ENCODE measurements at places on chromosomes 5 and 9.
A peak's percentile ranks its signal among the peaks of the same experiment; 100 is the strongest.

GRCh38 chr9:89810431-89810830 is 205.6 kb downstream of the GADD45G start:
- no peak for DNase-seq

- DNase-seq = no peak
Measured at GRCh38 chr9:99895510-99895909, 10.9 kb upstream of the STX17 start.

DNA sequence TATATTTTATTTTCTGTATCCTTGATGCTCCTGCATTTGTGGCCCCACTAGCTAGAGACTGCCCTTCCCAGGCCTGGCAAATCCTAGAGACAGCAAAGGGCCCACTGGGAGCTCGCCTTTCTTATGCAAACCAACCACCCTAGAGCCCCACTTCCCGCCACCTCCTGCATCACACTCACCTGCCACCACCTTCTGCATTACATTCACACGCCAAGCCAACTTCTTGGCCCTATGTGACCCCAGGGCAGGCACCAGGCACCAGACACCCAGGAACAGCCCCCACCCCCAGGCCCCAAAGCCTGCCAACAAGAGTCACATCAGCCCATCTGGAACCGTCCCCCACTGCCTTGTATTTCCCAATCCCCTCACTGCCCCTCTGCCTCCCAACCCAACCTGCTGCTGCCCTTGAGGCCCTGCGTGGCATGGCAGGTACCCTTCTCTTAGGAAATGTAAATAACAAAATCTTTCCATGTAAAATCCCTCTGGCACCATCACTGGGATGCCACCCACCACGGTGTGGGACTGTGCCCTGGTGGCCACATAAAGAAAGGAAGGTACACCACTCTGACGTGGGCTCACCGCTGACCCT is 22.0 kb downstream of the ROR2 start:
- DNase-seq = no peak

DNA sequence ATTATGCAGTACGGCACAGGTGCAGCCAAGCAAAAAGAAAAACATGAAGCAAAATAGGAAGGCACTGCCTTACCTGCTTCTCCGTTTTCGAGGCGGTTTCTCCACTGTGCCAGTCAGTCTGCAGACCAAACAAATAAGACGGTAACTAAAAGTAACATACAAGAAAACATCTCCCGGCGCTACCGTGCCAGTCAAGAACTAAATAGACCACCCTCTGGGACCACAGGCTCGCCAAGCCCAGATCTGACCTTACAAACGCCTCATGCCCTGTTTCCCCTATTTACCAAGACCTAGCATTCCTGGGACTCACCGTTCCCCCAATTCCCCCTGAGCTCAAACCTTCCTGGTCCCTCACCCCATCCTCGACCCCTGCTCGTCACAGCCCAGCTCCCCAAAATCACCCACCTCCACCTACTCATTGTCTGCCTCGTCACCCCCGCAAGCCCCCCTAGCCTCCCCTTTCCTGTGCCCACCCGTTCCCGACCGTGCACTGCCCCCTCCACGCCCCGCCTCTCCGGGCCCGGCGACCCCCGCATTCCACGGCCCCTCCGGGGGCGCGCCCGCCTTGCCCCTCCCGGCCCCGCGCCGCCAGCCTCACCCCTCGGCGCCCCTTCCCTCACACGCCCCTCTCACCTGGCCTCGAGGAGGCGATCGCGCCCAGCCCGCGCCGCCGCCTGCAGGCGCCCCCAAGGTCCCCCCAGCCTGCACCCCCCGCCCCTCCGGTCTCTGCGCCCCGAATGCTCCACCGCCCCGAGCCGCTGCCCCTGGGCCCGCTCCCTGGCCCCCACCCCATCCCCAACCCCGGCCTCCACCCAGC is 560 bp downstream of the SCAI start:
- peak; percentile 11 for DNase-seq

- DNase-seq = peak; percentile 83
Measured at GRCh38 chr5:177500685-177501522, 3.5 kb upstream of the PDLIM7 start.

- no peak for DNase-seq
Measured at GRCh38 chr9:133264235-133264764, 10.7 kb downstream of the ABO start.

DNA sequence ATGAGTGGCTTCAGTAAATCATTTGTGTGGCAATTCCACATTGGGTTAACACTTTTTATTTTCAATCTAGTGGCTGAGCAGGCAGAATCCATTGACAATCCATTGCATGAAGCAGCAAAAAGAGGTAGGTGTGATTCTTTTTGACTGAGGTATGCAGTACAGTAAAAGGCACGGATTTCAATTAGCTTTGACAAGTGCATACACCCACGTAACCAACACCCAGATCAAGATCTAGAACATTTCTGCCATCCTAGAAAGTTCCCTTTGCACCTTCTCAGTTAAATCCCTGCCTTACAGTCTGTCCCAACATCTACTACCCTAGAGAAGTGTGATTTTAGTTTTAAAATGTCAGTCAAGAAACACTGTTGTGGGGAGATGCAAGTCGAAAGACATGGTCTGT is 43.4 kb downstream of the OSTF1 start:
- DNase-seq = no peak

GRCh38 chr5:95801532-95801931 is 21.0 kb downstream of the GLRX start:
- DNase-seq = no peak

- no peak for DNase-seq
Measured at GRCh38 chr9:77975036-77975435, 56.6 kb downstream of the GNAQ start.

- DNase-seq = no peak
Measured at GRCh38 chr9:84709056-84709455, 39.5 kb downstream of the NTRK2 start.

GRCh38 chr9:88018101-88018500 is 43.8 kb upstream of the CDK20 start:
- no peak for DNase-seq

- peak; percentile 17 for DNase-seq
Measured at GRCh38 chr5:61534481-61535267, 202.6 kb downstream of the ZSWIM6 start.

GRCh38 chr5:150780816-150781221 is 2.3 kb downstream of the SMIM3 start:
- DNase-seq = no peak

DNA sequence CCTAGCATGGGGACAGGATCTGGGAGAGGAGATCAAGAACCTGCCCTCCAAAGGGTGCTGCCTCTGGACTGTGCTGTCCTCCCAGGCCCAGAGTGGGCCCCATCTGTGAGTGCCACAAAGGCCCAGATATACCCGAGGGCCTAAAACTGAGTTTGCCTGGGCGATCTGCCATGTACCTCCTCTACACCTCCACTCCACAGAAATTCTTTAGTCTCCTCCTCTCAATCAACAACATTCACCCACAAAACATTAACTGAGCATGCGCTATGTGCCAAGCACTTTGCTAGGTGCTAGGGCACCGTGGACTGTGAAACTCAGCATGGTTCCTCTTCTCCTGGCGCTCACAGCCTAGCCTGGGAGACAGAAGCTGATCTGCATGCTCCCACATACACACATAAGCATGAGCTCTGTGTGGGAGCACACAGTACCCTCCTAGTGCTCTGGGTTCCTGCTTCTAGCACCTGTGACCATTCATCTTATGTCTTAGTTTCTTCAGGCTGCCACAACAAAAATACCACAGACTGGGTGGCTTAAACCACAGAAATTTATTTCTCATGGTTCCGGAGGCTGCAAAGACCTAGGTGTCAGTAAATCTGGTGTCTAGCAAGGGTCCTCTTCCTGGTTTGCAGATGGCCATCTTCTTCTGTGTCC is 82.0 kb upstream of the FSTL4 start:
- DNase-seq = no peak

DNA sequence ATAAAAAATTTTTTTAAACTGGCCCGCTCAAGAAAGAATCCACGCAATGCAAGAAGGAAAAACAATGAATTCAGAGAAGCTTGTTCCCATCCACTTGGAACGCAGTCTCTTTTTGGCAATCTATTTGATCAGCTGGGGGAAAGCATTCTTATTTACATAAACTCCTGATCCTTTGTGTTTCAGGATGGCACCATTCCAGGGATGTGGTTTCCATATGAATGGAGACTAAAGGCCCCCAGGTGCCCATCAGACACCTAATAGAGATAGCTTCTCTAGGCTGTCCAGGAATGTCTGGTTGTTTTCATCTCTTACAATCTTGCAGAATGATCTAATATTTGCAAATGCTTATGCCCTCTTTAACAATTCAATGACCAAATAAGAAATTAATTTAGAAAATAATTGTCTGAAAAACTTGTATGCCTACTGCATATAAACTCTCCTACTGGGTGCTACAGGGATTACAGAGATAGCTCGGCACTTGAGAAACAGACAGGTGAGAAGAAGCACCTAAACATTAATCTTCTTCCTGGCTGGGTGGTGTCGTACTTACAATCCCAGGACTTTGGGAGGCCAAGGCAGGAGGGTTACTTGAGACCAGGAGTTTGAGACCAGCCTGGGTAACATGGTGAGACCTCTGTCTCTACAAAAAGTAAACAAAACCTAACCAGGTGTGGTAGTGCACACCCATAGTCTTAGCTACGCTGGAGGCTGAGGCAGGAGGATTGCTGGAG is 3.0 kb upstream of the RASGRF2 start:
- DNase-seq = no peak

DNA sequence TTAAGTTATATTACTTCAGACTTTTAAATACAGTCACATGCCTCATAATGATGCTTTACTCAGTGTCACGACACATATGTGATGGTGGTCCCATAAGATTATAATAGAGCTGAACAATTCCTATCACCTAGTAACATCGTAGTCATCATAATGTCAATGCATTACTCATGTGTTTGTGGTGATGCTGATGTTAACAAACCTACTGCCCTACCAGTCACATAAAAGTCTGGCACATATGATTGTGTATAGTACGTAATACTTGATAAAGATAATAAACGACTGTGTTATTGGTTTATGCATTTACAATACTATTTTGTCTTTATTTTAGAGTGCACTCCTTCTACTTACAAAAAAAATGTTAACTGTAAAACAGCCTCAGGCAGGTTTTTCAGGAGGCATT is 103.7 kb downstream of the PAM start:
- DNase-seq = no peak

DNA sequence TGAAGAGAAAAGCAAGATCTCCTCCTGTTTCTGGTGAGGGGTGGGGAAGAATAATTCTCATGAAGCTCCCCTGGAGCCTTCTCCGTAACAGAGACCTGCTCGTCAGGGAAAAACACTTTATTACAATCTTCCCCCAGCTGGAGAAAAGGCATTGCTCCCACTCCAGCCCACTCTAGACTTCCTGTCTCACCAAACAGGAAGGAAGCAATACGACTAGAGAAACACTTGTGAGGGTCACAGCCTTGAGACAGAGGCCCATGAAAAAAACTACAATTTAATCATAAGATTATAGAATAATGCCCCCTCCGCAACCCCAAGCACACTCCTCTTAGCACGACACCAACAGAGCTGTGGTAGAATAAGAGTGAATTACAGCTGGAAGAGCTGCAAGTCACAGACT is 197.2 kb upstream of the S1PR3 start:
- DNase-seq = no peak

- DNase-seq = no peak
Measured at GRCh38 chr5:133295520-133295919, 243.7 kb downstream of the HSPA4 start.

- DNase-seq = no peak
Measured at GRCh38 chr9:72383978-72384709, 19.1 kb upstream of the ZFAND5 start.

DNA sequence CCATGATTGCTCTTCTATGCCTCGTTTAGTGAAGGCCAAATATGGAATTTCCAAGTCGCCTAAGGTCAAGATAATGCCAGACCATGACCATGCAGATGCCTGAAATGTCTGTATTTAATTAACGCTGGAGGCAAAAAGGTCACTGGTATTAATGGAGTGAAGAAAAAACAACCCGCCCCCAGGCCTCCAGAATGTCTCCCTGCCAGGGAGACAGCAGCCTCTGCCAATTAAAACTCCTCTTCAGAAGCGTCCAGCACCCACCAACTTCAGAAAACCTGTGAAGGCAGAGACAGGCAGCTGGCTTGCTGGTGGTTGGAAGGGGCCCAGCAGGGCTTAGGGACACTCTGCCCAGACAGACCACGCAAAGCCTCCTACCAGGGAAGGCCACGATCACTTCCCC is 94.4 kb downstream of the VAV2 start:
- no peak for DNase-seq

DNA sequence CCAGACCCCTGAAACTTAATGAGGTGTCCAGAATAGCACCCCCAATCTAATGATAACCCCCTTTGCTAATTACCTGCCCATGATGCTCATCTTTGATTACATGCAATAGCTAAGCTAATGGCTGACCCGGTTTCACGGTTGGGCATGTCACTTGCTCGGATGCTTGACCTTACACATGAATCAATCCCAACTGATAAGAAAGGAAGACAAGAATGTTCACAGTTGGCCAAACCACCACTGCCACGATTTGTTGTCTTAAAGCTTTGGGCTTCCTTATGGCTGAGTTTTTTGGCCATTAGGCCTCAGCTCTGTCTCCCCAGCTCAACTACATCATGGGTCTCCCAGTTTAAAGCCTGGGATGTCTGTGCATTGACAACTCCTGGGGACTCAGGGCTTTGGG is 53.1 kb upstream of the TGFBR1 start:
- no peak for DNase-seq

Measured in CD4-positive, alpha-beta T cell treated with Interleukin-17A for 1 hour (primary cell).